CD4-positive, alpha-beta T cell (primary cell): ENCODE measurements at places on chromosomes 1 and 21. TPM values are rescaled to one million over a fixed set of nuclear protein-coding genes. Genes with fewer than 3 reads are reported as not detected.

Gene CFHR1
- total RNA-seq: not detected

Gene MIA3
- 123 TPM for total RNA-seq

Gene CYP4Z1
- total RNA-seq: not detected

GRCh38 chr1:61110554-61110953, 28.2 kb downstream of the NFIA start:
- no peak overlapping the region for H3K27ac ChIP-seq
- H3K27me3 ChIP-seq: no peaks in the 10 kb centered on the region
- no peaks in the 10 kb centered on the region for H3K4me1 ChIP-seq

DNA sequence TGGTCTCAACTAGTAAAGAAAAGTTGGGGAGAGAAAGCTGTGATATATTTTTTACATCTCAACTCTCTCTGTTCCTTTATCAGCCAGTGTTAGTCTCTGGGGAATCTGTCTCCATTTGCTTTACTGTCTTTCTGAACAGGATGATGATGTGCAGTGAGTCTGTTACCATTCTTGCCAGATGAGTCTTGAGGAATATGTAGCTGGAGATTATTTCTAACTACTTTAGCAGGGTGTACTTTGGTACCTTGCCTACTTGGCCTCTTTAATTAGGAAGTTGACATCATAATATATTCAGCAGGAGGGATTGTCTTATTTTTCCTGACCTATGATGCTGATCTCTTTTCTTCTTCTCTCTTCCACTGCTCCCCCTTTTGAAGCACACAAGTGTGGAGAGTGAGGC, 15.7 kb upstream of the HAX1 start:
- no peaks in the 10 kb centered on the region for H3K4me1 ChIP-seq
- no peak for DNase-seq
- no peak overlapping the region for H3K4me3 ChIP-seq
- no peaks in the 10 kb centered on the region for H3K27me3 ChIP-seq
- peaks cover 97% of the 10 kb centered on the region for H3K36me3 ChIP-seq

- H3K27ac ChIP-seq: no peak overlapping the region
- H3K36me3 ChIP-seq: no peaks in the 10 kb centered on the region
- H3K4me3 ChIP-seq: no peak overlapping the region
- no peak for DNase-seq
These were observed 6.2 kb upstream of the SPRR2F start for GRCh38 chr1:153119491-153119971.

GRCh38 chr21:40672602-40673001, 174.4 kb downstream of the DSCAM start:
- no peaks in the 10 kb centered on the region for H3K27me3 ChIP-seq
- no peak overlapping the region for H3K4me3 ChIP-seq
- H3K4me1 ChIP-seq: no peaks in the 10 kb centered on the region
- H3K36me3 ChIP-seq: no peaks in the 10 kb centered on the region

DNA sequence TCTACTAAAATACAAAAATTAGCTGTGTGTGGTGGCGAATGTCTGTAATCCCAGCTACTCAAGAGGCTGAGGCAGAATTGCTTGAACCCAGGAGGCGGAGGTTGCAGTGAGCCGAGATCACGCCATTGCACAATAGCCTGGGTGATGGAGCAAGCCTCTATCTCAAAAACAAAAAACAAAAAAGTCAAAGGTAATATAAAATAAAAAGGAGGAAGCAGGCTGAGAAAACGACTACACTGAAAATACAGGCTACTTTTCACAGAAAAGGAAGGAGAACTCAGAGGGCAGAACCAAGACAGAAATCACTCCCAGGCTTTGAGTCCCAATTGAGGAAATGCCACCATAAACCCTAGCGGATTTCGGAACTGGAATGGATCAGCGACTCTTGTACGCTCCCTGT, 5.9 kb upstream of the A3GALT2 start:
- no peak overlapping the region for H3K4me3 ChIP-seq
- H3K27ac ChIP-seq: no peak overlapping the region
- no peak for DNase-seq
- H3K4me1 ChIP-seq: no peaks in the 10 kb centered on the region

DNA sequence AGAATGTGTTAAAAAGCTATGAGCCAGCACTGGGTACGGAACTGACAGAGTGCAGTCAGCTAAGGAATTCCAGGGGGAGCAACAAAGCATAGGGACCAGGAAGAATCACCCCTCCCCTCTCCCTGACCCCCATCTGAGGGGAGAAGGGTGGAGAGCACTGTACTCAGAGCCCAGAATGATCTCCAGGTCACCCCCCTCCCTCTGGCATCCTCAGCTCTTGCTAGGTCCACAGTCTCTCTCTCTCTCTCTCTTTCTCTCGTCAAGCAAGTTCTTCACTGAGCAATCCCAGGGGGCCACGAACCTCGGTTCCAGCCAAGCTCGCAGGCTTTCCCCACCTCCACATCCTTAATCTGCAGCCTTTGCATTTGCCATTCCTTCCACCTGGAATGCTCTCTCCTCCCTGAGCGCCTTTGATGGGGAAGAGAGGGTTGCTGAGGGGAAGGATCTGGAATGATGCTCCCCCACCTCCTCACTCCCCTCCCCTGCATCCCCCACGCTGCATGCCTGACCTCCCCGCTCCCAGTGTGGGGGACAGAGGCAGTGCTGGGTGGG, 6.7 kb upstream of the WASF2 start:
- DNase-seq: no peak
- H3K27me3 ChIP-seq: no peaks in the 10 kb centered on the region
- no peak overlapping the region for H3K27ac ChIP-seq
- no peaks in the 10 kb centered on the region for H3K36me3 ChIP-seq

DNA sequence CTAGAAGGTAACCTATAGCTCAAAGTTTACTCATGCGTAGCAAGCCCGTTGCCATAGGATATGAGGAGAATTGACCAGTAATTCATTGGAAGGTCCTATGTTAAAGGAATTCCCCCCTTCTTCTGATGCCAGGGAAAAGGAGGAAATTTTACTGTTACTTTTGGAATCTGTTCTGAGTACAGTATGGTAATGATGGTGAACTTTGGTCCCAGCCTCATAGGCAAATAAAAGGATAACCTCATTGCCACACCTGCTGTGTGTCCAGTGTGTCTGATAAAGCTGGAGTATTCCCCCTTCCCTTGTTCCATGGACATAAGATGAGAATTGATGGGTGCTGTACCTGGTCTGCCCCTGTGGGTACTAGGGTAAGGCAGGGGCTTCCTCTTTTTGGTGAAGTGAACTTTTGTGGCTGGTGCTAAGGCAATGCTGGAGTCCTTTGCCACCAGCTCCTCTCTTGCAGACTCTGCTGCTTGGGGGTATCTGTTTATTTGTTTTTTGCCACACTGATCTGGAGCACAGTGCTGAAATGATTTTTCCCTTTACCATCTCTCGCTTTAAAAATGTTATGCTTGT, 22.2 kb downstream of the MPZ start:
- H3K4me3 ChIP-seq: no peak overlapping the region
- DNase-seq: no peak
- no peaks in the 10 kb centered on the region for H3K36me3 ChIP-seq
- H3K27me3 ChIP-seq: no peaks in the 10 kb centered on the region
- no peak overlapping the region for H3K27ac ChIP-seq

DNA sequence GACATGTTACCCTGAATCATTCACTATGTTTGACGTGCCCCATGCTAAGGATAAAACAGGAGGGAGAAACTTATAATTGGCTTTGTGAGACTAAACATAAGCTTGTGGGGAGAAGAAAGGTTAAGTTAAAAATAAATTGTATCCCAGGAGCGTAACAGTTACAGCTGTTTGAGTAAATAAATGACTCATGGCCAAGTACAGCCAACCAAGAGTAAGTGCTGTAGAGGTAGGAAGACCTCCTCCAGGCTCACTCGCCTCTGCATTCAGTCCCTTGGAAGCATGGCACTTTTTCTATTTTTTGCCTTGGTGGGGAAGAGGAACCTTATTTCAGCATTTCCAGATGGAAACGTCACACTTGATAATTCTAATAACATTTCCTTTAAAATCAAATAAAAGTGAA, 116.5 kb downstream of the ZP4 start:
- H3K4me1 ChIP-seq: no peaks in the 10 kb centered on the region
- no peak overlapping the region for H3K27ac ChIP-seq
- no peak overlapping the region for H3K4me3 ChIP-seq

- no peak overlapping the region for H3K4me3 ChIP-seq
- H3K27ac ChIP-seq: no peak overlapping the region
- H3K27me3 ChIP-seq: no peaks in the 10 kb centered on the region
- H3K4me1 ChIP-seq: no peaks in the 10 kb centered on the region
- no peaks in the 10 kb centered on the region for H3K36me3 ChIP-seq
- DNase-seq: no peak
These were observed 811.3 kb upstream of the ADGRL2 start for GRCh38 chr1:80989455-80989854.

GRCh38 chr1:230286890-230287269, 139.3 kb downstream of the PGBD5 start:
- no peak for DNase-seq
- H3K27me3 ChIP-seq: no peaks in the 10 kb centered on the region
- peaks cover 7% of the 10 kb centered on the region for H3K4me1 ChIP-seq
- H3K27ac ChIP-seq: no peak overlapping the region

GRCh38 chr21:31395268-31395667, 51.2 kb upstream of the TIAM1 start:
- H3K27me3 ChIP-seq: no peaks in the 10 kb centered on the region
- no peaks in the 10 kb centered on the region for H3K36me3 ChIP-seq
- DNase-seq: no peak
- H3K4me1 ChIP-seq: peaks cover 29% of the 10 kb centered on the region
- H3K27ac ChIP-seq: no peak overlapping the region
